ENCODE measurements at places on chromosomes 4 and X.
A peak's percentile ranks its signal among the peaks of the same experiment; 100 is the strongest.

DNA sequence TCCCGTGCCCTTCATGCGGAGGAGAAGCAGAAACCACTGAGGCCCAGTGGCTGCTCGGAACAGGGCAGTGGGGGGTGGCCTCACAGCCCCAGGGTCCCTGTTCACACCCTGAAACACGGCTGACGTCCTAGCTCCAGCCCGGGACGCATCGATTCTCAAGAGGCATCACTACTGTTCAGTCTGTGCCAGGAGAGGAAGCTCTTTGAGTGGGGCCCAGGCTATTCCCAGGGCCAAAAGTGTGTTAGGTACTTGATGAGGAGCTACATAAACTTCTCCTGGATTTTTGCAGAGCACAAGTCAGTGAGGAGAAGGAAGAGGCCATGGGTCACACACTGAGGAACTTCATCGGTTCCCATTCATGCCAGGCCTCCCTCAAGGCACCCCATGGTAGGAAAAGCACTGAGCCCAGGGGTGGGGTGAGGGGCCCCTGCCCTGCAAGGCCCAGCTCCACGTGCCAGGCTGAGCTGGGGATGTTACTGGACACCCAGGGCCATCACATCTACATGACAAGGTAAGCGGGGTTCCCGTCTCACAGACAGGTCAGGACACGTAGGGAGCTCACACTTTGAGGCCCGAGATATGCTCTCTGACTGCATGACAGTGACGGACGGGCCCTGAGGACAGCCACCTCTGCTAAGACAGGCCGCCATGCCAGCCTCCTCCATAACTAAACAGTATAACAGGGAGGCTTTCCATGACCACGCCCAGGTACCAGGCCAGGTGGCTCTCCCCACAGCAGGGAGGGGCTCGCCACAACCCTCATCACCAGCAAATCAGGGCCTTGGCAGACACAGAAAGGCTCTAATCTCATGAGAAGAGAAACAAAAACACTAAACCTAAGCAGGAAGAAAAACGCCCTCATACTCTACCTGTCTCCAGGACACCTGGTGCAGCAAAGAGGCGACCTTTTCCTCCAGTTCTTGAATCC is 12.4 kb downstream of the TNIP2 start:
- no peak for DNase-seq

GRCh38 chr4:179325181-179325580 is 1882.9 kb upstream of the AGA start:
- no peak for DNase-seq

GRCh38 chrX:112738347-112739033 is 58.8 kb upstream of the LHFPL1 start:
- peak; percentile 39 for DNase-seq

- no peak for DNase-seq
These were observed at the start of gene SHOX for GRCh38 chrX:630612-631496. SHOX (plus strand) TSS chrX:630791; CDS start chrX:630898, 107 bp downstream.

DNA sequence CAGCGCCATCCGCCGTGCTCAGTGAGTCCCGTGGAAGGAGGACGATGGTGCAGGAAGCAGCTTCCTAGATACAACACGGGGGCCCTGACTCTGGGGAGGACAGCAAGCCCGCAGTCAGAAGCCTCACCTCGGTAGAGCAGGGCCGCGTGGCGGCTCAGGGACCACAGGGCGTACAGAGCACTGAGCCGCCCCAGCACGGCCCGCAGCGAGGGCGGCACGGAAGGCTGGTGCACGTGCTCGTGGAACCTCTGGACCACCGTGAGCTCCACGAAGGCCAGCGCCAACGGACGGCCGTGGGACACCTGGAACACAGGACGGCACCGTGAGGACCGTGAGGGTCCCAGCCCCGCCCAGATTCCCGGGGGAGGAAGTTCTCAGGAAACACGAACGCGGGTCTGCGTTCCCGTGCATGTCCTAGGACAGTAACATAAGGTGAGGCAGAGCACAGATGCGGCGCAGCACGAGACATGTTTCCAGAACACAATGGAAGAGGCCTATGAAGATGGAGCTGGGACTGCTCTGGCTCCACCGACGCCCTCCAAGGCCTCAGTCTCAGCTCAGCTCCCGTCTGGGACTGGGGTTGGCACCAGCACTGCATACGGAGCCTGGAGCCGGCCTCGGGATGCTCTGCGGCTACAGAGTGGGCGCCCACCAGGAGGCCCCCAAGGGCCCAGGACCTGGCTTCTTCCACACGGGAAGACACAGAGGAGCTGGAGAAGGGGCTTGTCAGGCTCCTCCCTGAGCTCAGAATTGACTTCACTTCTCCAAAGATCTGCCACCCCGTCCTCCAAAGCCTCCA is 65.5 kb downstream of the ACOX3 start:
- DNase-seq, result no peak

- DNase-seq, result no peak
These were observed 15.2 kb downstream of the PDLIM3 start for GRCh38 chr4:185520119-185520518.

DNA sequence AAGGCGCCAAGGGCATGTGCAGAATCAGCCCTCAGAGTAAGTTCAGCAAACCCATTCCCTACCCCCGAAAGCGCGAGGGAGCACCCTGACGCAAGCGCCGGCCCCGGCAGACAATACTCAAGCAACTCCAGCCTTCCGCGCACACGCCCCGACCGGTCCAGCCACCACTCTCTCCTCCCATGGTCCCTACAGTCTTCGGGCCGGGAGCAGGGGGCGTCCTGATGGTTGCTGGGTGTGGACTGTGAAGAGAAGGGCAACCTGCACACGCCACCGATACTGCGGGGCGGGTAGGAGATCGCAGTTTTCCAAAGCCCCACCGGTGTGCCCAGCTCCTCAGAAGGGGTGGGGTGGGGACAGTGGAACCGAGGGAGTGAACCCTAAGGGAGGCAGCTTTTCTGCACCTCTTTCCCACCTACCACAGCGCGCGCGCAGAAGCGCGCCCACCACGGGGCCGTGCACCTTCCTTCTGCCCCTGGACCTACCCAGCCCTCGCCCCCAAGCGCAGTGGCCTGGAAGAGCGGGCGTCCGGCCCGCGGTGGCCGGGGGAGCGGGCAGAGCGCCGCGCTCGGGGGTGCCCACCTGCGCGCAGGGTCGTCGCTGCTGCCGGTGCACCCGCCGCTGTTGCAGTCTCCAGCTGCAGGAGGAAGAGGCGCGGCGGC is 650.2 kb upstream of the DIPK2B start:
- peak; percentile 27 for DNase-seq

DNA sequence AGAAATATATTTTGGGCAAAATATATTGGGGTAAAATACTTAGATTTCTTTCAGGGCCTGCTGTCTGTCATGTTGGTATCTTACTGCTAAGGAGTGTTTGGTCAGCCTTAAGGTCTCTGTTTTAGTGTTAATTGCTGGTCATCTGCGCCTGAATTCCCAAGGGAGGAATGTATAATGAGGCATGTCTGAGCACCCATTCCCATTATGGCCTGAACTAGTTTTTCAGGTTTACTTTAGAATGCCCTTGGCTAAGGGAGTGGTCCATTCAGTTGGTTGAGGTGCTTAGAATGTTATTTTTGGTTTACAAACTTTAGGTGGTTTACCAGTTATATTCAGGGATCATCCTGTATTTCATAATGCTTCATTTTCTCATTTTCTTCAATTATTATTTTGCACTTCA is 125.9 kb downstream of the CFAP299 start:
- no peak for DNase-seq
